ENCODE measurements at places on chromosomes 12 and 14.

DNA sequence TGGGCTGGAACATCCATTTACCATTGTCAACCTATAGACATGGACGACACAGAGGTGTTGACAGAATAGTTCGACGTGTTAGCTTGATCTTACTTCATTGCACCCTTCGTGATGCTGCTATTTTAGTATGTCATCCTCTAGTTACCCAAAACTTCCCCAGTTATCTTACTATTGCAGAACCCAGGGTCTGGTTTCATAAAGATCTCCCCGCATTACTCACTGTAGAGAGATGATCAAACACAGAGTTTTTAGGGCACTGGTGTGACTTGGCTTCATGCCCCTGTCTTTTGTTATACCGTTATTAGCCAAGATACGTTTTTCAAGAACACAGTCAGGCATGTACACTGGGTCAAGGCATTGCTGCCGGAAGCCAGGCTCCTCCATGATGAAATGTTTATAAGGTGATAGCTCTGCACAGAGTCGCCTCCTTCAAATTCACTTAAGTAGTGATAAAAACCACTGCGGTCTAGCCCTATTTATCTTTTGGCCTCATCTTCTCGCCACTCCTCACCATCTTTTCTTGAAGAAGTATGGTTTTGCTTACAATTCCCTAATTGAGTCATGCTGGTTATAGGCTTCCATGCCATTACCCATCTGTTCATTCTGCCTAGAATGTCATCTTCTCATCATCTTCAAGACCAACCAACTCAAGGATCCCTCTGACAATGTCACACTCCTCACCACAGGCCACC is 1127.9 kb downstream of the VRK1 start:
- DNase-seq, result no peak

GRCh38 chr12:133233993-133234564 is 1.6 kb downstream of the ANHX start:
- no peak for DNase-seq

GRCh38 chr12:8661751-8662150 is 875 bp downstream of the MFAP5 start:
- DNase-seq, result no peak

GRCh38 chr12:50132505-50133135 is 20.6 kb downstream of the COX14 start:
- DNase-seq, result no peak

DNA sequence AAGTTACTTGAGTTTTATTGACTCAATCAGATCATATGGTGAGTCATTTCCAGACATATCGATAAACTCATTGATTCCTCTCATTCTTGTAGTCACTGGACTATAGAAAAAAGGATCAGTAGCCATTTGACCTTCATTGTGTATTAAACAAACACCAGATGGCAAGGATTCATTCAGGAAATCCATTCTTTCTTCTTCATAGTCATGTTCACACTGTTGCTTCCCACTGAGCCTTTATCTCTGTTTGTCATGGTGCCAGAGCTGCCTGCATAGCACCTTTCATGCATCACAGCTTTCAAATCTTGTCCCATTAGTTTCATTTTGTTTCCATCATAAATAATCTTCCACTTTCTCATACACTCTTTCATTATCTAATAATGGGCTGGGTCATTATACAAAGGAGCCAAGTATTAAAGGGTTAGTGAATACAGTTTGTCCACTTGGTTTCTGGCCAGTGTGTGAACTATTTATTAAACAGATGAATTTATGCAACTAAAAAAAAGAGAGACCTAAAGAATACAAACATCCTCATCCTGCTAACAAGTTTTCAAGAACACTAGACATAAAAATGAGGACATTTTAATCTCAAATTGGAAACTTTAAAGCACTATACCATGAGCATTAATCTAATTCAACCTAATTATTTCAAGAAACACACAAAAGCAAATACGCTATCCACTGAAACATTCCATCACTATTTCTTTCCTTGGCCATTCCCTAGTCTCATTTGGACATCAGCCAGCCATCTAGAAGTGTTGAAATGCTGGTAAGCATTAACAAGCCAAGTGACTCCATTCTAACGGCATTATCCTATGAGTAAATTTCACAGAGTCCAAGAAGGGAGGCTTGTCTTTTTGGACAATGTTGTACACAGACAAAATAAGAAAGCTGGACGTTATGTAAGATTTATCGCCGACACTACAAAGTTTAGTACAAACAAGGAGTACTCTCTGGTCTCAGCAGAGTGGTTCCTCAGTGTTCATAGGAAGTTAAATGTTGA is 476.5 kb downstream of the FOXG1 start:
- DNase-seq, result no peak

DNA sequence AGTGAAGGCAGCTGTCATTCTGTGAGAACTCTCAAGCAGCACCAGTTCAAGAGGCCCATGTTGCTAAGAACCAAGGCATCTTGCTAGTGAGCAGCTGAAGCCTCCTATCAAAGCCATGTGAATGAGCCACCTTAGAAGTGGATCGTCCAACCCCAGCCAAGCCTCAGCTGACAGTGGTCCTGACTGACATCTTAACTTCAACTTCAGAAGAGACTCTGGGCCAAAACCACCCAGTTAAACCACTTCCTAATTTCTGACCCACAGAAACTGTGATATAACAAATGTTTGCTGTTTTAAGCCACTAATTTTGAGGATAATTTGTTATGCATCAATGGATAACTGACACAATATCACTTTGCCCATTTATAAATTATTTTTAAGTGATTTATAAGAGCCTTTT is 256.0 kb downstream of the RPAP3 start:
- no peak for DNase-seq

DNA sequence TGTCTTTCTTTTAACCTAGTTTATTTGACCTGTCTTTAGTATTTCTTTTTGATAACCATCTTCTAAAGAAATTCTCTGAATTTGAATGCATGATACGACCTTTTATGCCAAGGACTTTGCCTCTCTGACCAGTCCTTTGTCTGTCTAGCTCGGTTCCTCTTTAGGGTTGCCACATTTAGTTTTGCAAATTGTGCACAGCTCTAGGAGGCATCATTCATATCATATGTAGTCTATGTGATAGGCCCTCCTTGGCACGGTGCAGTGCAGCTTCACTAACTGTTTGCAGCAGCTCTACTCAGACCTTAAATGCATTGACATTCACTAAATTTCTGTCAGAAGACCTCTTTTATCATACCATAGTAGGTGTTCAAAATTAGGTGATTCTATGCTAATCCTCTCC is 75.6 kb downstream of the USP15 start:
- no peak for DNase-seq

DNA sequence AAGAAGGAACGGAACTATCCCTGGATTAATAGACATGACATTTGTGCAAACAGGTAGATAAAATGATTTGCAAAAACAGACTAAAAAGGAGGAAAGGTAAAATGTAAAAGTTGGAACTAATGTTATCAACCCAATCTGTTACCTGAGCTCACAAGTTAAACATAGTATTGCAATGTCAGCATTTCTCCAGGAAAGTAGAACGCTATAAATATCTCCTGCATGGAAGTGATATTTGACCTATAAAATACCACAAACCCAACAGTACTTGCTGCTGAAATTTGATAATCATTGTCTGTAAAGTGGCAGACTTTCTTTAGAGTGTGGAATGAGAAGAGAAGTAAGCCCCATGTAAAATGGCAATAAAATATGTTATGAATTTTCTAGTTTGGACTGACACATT is 1435.7 kb downstream of the LRFN5 start:
- no peak for DNase-seq

- DNase-seq, result no peak
Measured at GRCh38 chr12:77167801-77168200, 102.4 kb upstream of the E2F7 start.

DNA sequence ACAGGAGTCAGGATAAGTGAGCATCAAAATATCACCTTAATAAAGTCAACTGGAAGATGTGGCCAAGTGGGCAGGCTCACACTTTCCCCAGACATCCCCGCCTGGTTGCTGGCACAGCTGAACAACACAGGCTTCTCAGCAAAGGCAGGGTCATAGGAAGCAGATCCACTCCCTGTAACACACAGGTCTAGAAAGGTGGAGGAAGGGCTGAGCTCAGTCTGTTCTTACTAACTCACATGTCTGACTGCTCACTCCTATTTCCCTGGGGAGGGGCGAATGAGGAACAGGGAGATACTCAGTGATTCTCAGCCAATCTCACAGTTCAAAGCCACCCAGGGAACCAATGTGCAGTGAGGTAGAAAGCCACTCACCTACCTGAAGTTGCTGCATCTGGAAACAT is 45.0 kb upstream of the AMN1 start:
- no peak for DNase-seq

GRCh38 chr14:101335061-101335661 is 226.1 kb upstream of the DIO3 start:
- DNase-seq, result no peak

GRCh38 chr12:4228122-4228580 is 45.4 kb upstream of the CCND2 start:
- DNase-seq, result no peak

GRCh38 chr14:57051633-57052032 is 217.1 kb downstream of the EXOC5 start:
- no peak for DNase-seq

GRCh38 chr12:119727600-119728443 is 59.9 kb downstream of the PRKAB1 start:
- no peak for DNase-seq

- no peak for DNase-seq
Measured at GRCh38 chr12:95118138-95118787, 44.8 kb upstream of the NR2C1 start.

All from NK-92 treated with Interleukin-12 subunit alpha and Interleukin-12 subunit beta, amount 100 ng/mL, for 24 hours (cell line).